Epithelial cell of esophagus (primary cell): ENCODE measurements at places on chromosomes 4 and X.
A peak's percentile ranks its signal among the peaks of the same experiment; 100 is the strongest.

DNA sequence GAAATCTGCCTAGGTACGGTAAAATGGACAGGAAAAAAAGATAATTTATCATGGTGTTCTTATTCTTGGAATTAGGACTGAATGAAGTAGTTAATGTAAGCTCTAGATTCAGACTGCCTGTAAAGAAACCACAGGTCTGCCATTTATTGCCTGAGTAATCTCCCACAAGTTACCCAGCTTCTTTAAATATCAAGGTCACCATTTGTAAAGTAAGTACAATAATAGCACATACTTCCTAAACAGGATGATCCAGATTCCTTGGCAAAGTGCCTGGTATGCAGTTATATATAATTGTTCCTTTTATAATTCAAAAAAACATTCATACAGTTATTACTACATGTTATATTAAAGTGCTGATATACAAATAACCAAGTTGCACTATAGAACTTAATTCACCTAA is 368.6 kb downstream of the HNRNPD start:
- DNase-seq = peak; percentile 68

- no peak for DNase-seq
Observed at GRCh38 chrX:110532581-110532931, 173.9 kb downstream of the RTL9 start.

GRCh38 chr4:74608151-74608949 is 163.4 kb downstream of the AREG start:
- DNase-seq = peak; percentile 88

GRCh38 chr4:86613734-86614133 is 19.6 kb downstream of the PTPN13 start:
- DNase-seq = no peak

DNA sequence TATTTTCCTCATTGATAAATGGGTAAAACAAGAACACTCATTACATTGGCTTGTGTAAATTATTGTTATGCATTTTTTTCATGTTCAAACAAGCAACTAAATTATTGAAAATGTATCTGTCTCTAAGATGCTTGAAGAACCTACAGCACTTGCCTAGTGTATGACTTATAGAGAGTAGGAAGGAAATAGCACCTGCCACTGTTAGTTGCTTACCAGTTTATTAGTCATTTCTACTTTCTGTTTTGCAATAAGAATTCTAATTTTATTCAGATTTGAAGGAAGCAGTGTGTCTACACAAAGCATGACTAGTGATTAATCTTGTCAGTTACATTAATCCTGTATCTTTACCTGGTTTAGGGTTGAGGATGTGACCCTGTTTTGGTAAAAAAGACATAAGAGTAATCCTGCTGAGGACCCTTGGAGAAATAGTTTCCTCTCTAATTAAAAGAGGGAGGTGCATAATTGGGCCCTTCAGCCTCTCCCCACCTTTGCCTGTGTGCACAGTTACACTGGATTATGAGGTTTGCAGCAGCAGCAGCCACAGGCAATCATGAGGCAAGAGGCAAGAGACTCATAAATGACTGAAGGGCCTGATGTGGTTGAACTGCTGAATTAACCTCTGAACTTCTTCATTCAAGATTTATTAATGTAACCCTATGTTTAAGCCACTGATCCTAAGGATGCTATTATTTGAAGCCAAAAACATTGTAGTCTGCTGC is 1202.1 kb downstream of the ADGRL3 start:
- DNase-seq = peak; percentile 4

- DNase-seq = peak; percentile 58
Observed at GRCh38 chr4:139329665-139330200, 27.5 kb upstream of the NDUFC1 start.

GRCh38 chrX:113048896-113049295 is 208.3 kb upstream of the AMOT start:
- DNase-seq = peak; percentile 50

DNA sequence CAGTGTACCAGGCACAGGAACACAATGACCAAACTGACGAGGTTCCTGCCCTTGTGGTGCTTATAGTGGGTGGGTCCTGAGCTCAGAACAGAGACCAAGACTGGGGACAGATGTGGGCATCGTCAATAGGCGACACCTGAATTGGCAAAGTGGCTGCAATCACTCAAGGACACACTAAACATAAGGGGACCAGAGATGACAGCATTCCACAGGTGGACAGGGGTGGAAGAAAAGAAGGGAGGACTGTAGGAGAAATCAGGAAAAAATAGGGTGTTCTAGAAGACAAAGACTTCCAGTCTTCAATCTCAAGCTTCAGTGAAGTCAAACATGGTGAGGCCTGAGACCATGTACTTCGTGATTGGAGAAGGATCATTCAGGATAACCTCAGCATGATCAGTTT is 5.8 kb downstream of the SH3KBP1 start:
- no peak for DNase-seq

- DNase-seq = peak; percentile 68
Observed at GRCh38 chrX:105483011-105483410, 262.5 kb upstream of the TEX13A start.

DNA sequence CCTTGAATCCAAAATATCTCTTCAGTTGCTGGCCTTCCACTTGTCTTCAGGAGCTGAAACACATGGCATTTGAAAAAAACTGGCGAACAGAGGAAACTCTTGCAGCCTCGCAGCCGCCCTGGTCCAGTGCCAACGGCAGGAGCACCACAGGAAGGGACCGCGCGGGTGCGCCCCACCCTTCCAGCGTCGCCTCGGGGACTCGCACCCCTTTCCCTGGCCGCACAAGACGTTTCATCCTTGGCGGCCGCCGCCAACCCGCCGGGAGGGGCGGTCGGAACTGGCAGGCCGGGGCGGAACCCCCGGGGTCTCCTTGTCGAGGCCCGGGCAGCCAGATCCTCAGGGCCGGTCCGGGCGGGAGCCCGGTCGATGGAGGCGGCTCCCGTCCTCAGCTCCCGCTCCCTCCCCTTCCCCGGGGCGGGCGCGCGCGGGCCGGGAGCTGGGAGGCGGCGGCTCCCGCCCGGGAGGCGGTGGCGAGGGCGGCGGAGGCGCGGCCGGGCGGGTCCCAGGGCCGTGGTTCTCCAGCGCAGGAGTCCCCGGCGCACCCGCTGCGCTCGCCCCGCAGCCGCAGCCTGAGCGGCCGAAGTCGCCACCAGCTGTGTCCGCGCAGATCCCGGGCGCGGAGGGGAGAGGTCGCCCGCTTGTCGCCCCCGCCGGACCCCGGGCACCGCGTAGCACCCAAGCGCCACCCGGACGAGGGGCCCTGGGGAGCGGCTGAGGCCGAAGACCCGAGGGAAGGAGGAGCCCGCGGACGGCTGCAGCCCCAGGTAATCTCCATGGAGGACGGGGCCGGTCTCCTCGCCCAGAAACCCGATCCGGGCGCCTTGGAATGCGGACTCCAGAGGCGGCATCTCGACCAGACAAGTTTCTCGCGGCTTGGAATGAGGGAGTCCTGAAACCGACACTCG is 886 bp upstream of the NDST3 start:
- peak; percentile 48 for DNase-seq

DNA sequence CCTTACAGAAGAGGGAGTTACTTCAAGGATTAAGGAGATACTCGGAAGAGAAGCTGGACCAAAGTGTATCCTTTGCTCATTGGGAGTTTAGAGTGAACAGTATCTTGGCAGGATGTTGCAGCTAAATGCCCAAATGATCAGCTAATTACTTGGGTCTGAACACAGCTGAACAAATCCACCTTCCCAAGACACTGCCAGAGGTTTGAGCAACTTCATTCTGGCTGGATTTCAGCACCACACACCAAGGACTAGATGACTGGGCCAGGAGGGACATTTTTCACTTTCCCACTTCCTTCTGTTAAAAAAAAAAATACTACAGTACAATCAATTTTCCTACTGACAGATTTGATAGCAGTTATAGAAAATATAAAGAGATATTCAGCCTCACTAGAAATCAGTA is 324.6 kb downstream of the MID1IP1 start:
- DNase-seq = no peak

DNA sequence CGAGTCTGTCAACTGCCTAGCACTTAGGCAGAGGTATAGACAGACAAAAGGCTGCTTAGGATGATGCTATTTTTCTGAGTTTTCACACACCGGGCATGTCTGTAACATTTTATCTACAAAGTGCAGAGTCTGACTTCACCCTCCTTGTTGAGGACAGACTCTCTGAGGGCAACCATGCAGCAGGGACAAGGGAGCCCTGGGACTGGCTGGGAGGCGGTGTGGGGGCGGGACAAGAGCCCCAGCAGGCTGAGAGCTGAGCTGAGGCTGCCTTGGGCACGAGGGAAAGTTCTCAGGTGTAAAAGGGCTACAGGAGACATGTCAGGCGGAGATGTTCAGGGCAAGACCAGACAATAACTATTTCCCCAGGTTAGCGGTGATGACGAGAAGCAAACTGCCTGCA is 81.6 kb downstream of the GATB start:
- no peak for DNase-seq

- DNase-seq = peak; percentile 0
Observed at GRCh38 chrX:17826609-17827496, 34.2 kb downstream of the RAI2 start.

DNA sequence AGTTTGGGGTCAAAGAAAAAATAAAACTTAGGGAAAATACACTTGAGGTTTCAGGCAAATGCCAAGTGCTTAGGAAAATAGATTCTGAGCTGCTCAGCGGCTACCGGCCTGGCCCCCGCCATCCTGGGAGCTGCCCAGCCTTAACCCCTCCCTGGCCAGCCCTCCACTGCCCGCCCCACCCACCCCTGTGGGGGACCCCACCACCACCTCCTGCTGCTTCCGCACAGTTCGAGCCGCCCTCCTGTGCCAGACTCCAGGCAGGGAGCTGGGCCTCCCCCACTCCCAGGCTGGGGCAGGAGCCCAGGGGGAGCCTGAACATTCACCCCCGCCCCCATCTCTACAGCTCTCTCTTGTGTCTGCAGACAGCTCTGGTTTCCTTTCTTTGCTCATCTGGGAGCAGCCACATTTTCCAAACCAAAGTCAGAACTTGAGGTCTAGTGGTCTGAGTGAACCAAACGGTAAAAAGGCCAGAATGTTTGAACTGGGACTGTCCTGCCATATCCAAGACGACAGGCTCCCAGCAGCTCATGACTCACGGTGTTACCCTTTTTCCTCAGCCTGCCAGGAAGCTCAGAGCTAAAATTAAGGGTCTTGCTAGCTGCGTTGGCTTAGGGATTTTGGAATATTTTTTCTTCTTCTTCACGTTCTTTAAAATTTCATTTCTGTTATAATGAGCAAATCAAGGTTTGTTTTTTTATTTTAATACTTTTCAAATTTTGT is 4.7 kb upstream of the FGFR3 start:
- DNase-seq = no peak

DNA sequence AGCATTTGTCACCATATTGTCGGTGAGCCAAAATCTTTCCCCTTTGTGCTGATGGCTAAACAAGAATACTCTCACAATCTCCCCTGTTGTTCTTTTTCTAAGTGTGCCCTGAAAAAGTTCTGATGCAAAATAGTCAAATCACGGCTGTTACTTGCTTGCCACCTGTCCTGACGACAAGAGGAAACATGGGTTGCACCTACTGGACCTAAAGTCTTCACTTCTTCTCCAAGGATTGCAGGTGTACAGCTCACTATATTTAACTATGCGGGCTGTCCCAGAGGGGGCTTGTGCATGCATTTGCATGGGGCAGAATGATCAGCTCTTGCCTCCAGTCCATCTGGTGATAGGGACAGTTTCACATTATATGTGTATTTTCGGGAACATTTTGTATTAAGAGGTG is 21.6 kb downstream of the AFF2 start:
- no peak for DNase-seq

DNA sequence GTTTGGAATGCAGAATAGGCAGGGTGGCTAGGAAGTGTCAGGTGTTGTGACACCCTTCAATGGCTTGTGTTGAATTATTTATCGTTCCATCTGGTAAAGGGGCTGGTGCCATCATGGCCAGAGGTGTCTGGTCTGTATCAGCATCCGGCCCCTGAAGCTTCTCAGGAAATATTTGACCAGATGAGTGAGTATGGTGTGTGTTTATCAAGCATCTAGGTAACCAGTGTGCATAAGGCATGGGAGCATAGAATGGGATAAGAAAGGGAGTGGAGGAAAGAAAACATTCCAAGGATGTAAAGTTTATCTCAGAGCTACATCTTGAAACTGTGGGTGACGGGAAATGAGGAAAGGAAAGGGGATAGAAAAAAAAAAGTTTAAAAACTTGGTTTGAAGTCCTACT is 109.4 kb downstream of the KLHL4 start:
- DNase-seq = no peak

GRCh38 chr4:84631573-84631972 is 48.6 kb downstream of the CDS1 start:
- peak; percentile 81 for DNase-seq

DNA sequence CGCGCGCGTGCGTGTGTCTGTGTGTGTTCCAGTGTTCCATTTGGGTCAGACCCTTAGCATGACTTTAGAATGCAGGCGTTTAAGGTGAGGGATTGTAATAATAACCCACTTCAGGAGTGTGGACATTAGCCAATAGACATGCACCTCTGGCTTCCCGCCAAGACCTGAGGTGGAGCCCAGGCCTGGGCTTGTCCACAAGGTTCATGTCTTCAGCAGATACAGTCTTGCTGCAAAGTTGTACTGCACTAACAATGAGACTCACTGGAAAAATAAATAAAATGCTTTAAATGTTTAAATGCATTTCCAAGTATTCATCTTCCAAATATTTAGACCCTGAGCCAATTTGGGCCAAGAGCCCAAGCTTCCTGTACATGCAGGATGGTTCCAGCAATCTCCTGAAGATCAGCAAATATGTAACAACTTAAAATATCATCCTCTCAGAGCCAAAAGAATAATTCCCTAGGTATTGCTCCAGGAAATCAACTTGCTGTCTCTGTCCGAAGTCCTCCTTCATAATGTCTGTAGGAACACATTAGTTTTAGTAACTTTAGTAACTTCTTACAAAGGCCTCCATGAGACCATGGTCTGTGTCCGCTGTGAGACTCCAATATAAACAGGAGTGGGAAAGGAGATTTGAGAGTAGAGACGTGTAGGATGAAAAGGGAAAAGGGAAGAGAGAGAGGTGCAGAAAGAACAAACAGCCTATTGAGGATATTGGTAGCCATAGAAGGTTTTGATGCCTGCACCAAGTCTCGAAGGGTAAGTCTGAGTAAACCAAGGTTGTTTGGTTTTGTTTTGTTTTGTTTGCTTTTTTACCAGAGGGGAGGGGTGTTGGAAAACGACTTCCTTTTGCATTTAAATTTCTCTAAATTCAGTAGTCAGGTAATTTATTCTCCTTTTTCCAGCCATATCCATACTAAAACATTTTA is 98.5 kb upstream of the KLF3 start:
- peak; percentile 93 for DNase-seq

GRCh38 chr4:183441276-183441675 is 3.2 kb upstream of the CDKN2AIP start:
- no peak for DNase-seq

DNA sequence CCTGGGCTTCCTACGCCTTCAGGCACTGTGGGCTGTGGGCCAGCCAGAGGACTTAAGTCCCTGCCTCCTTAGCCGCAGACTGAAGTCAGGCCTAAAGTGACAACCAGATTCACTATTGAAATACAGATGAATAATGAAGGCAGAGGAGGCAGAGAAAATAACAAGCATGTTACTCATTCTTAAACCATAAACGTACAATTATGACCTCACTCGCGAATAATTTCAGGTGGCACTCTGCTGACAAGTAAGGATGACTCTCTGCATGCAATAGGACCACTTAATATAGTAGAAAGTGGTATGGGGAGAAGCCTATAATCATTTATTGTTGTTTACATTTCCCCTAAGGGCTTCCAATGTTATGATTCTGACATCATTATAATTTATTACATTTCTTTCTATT is 409.2 kb upstream of the FGF13 start:
- peak; percentile 74 for DNase-seq

- no peak for DNase-seq
Observed at GRCh38 chr4:1047106-1047975, 35.9 kb downstream of the FGFRL1 start.
